NCI-H526 treated with DMSO at 0.1 percent for 48 hours (cell line): ENCODE measurements at places on chromosomes 7 and 10.

DNA sequence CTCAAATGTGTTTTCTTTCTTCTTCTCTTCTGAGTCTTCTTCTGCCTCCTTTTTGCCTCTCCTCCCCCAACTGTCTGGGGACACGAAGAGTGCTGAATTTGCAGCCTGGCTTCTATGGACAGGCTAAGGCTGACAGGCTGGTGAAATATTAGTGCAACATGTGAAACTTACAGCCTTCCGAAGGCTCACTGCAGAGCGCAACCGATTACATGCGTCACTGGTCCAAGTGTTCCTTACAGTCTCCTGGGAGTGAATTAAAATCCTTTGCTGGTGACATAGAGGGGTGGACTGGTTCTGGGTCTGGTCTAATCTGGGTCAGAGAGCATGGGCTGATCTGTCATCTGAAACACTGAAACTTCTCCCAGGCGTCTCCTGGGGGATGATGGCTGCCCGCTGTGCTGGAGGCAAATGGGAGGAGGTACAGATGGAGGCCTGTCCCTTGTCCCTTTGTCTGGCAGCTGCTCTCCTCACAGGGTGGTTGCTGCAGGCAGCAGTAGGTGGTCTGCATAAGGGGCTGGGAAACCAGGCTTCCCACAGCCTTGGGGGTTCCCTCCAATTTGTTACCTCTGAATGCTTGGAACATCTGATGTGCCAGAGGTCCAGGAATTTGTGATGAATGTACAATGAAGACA is 143.8 kb upstream of the BMPER start:
- DNase-seq = no peak

- DNase-seq = peak; percentile 86
Measured at GRCh38 chr7:977326-978048, 2.1 kb upstream of the COX19 start.

- DNase-seq = no peak
Measured at GRCh38 chr7:144665689-144666381, 170.0 kb downstream of the TPK1 start.

DNA sequence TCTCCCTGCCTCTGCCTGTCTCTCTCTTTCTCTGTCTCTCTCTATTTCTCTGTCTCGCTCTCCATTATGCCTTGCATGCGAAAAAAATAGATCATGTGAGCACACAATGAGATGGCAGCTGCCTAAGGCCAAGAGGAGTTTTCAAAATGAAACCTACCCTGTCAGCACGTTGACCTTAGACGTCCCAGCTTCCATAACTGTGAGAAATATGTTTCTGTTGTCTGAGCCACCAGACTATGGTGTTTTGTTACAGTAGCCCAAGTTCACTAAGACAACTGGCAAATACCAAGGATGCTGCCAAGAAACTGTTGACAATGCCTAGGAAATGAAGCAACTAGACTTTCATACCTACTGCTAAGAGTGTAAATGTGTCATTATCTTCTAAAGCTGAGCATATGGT is 70.6 kb upstream of the PLXDC2 start:
- no peak for DNase-seq

DNA sequence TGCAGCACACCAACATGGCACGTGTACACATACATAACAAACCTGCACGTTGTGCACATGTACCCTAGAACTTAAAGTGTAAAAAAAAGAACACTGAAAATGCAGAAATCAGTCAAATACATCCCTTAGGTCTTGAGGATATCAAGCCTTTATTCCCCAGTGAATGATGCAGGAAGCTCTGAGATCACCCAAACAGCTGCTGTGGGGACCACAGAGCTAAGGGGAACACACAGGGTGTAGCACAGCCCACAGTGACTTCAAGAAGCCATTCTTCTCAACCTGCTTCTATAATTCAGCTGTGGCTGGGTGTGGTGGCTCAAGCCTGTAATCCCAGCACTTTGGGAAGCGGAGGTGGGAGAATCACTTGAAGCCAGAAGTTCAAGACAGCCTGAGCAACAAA is 314.9 kb downstream of the CALN1 start:
- DNase-seq = no peak

- DNase-seq = no peak
Measured at GRCh38 chr7:81903115-81903514, 133.3 kb upstream of the HGF start.

DNA sequence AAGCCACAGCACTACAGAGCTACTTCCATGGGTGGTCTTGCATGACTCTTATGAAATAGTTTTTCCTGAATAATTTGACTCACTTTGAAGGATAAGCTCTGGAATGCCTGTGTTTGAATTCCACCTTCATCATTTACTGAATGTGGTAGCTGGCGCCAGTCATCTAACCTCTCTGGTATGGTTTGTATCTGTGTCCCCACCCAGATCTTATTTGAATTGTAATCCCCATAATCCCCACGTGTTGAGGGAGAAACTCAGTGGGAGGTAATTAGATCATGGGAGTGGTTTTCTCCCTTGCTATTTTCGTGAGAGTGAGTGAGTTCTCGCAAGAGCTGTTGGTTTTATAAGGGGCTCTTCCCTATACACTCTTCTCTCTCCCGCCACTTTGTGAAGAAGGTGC is 11.2 kb upstream of the SLC13A1 start:
- DNase-seq = no peak

GRCh38 chr10:73253225-73253555 is 746 bp upstream of the MRPS16 start:
- DNase-seq = no peak

GRCh38 chr10:120105492-120105891 is 213.0 kb downstream of the SEC23IP start:
- no peak for DNase-seq

DNA sequence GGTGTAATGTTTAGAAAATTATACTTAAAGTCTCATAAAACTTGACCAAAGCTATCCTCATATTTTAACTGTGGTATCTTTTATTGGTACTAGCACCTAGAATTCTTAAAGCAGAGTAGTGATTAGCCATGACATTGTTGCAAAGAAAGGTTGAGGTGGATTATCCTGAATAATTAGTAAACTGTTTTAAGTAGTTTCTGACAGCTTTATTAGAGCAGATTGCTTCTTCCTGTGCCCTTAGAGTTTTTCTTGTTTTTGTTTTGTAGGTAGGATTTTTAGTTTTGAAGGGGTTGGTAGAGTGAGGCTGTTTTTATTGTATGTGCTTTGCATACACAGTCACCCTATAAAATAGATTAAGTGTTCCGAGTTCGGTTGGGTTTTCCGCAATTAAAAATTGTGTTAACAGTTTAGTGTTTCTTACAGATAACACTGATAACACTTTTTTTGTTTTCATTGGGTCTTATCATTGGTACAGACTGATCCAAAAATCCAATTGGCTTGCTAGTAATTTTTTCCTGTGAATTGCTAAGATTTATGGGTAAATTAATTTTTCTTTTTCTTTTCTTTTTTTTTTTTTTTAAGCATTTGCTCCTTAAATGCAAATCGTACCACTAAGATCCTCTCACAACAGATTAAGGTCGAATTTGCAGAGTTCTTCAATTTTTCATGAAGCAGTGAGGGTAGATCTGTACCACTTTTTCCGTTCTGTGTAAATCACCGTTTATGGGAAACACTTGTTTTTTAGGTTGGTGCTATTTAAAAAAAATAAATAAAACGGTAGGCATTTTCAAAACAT is 2.1 kb upstream of the PBLD start:
- no peak for DNase-seq

DNA sequence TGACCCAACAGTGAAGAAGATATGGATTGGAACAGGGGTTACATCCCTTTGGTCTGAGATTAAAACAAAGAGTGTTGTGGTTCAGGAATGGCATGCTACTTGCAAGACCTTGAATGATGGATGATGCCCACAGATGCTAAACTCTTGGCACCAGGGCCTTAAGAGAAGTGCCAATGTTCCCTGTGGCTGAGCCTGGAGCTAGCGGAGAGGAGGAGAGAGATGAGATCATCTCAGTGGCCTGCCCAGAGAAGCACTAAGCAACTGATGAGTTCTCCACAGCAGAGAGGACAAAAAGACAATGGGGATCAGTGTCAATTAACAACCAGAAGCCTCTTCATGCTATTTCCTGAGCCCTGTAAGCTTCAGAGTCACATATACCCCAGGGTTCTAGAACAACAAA is 97.8 kb downstream of the ELAPOR2 start:
- DNase-seq = no peak

GRCh38 chr7:39461263-39461820 is 104.9 kb upstream of the YAE1 start:
- no peak for DNase-seq
